ENCODE measurements at places on chromosomes 4 and X.

GRCh38 chr4:38510201-38510600 is 153.8 kb upstream of the KLF3 start:
- no peak for DNase-seq

DNA sequence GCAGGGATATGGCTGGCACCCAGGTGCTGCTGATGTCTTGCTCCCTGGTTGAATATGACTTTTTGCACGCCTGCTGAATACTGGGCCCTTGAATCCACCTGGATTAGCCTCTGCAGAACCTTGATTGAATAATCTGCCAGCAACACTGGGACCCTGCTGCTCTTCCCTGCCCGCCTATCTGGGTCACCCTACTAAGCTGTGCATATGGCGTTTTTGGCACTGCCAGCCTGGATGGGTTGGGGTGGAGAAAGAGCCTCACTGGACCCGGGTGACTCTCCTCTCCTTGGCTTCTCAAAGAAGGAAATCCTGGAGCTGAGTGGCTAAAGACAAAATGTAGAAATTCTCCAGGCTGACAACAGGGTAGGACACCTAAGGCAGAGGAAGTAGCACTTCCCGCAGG is 100.0 kb downstream of the MAOA start:
- DNase-seq: no peak

DNA sequence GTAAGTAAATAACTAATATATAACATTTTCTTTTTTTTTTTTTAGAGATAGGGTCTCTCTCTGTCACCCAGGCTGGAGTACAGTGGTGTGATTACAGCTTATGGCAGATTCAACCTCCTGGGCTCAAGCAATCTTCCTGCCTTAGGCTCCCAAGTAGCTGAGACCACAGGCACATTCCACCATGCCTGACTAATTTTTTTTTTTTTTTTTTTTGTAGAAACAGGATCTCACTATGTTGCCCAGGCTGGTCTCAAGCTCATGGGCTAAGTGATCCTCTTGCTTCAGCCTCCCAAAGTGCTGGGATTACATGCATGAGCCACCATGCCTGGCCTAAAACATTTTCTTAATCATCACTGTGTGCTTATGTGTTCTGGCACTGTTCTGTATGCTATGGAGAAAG is 32.8 kb downstream of the MGARP start:
- no peak for DNase-seq

GRCh38 chrX:1779626-1780025 is 164.8 kb downstream of the ASMT start:
- no peak for DNase-seq

DNA sequence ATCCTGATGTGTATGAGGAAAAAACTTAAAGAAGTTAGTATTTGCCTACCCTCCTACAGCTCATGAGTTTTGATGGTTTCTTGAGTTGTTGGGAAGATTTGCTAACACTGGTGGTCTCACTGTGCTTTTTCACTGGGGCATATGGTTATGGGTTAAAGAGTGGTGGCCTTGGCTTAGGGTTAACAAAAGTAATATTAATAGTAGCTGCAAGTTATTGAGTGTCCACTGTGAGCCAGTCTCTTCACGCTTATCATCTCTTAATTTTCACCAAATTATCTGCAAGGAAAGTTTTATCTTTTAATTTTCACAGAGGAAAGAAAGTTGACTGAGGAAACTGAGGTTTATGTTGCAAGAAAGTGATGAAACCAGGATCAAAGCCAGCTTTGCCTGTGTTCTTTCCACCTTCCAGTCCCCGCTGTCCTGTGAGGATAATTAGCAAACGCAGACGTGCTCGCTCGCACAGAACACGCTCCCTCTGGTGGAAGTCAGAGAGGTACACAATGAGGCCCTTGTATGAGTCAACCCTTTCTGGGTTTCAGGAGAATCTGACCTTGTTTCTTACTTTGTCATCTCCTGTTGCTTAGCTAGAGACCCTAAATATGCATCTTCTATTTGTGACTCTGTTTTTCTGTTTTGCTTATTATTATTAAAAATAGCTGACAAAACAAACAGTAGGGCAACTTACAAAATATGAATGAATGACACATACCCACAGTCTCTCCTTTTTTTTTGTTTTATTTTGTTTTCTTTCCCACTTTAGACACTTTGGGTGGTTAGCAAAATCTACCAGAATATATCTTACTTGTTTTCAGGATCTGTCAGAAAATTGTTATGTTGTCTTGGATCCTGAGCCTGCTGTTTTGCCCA is 94.3 kb downstream of the DDIT4L start:
- DNase-seq: peak; percentile 32

DNA sequence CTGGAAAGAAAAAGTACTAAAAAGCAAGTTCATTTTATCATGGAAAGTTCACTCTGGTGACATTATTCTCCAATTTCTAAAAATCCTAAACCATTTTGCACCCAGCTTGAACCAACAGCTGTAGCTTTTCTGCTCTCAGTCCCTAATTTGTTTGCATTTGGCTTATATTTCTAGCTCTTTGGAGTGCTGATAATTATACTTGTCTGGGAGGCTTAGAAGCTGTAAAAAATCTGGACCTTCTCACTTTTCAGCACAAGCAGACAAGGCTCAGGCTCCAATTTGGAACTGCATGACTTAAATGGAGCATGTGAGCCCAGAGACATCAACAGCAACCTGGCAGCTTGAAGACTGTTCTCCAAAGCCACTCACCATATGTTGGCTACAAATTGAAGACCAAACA is 170.9 kb upstream of the PCDH18 start:
- DNase-seq: no peak

DNA sequence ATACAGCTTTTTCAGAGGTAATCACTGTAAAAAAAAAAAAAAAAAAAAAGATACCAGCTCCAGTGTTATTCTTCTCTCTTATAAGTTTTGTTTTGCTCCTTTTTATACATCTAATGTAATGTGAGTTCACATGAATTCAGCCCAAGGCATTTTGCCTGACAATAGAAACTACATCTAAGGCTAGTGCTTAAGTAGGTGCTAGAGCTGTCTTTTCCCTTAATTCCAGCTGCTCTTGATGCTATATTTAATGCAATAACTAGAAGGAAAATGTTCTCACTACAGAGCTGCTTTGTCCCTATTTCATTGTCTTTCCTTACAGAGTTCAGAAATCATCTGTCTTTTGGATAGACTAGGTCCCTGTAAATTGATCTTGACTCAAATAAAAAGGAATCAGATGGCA is 150.1 kb downstream of the NAA11 start:
- DNase-seq: no peak

GRCh38 chr4:81237791-81238190 is 22.8 kb upstream of the PRKG2 start:
- DNase-seq: no peak

- no peak for DNase-seq
These were observed 318.5 kb downstream of the ARAP2 start for GRCh38 chr4:35925806-35926205.

- no peak for DNase-seq
These were observed 86.7 kb upstream of the PAK3 start for GRCh38 chrX:111009256-111009655.

GRCh38 chr4:6901669-6902317 is 7.8 kb upstream of the TBC1D14 start:
- DNase-seq: no peak

DNA sequence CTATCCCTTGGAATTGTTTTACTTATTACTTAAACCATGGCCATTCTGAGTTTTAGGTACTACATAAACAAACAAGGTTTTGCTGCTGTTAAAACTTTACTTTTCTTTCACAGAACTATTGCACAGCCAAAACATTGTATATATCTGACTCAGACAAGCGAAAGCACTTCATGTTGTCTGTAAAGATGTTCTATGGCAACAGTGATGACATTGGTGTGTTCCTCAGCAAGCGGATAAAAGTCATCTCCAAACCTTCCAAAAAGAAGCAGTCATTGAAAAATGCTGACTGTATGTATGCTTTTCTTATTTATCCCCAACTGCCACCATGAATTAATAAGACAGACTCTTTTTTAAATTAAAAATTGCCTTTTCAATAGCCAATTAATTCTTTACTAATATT is 69.8 kb downstream of the CCKAR start:
- no peak for DNase-seq

- no peak for DNase-seq
These were observed 90.8 kb upstream of the PAK3 start for GRCh38 chrX:111005166-111005565.

DNA sequence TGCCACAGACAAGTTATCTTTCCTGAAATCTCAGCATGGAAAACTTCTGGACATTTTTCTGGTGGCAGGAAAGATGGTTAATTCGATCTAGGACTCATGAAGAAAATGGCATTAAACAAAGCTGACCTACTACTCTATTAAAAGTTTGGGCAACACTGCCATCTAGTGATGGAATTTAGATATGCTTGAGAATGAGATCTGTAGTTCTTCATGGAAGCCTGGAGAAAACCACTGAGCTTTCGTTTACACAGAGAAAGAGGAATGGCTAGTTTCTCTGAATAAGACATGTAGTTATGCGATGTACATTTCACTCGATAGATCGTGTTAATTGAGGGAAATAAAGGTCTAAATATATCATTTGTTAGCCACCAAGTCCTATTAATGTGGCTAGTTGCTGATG is 51.7 kb upstream of the CHRDL1 start:
- DNase-seq: peak; percentile 40

Measured in Calu3 (cell line).